Hematopoietic multipotent progenitor cell (in vitro differentiated cells): ENCODE measurements at places on chromosomes 5 and 9. TPM values are rescaled to one million over a fixed set of nuclear protein-coding genes. Genes with fewer than 3 reads are reported as not detected.

GRCh38 chr5:334903-335739 is 13.6 kb downstream of the AHRR start:
- no peak for DNase-seq

DNA sequence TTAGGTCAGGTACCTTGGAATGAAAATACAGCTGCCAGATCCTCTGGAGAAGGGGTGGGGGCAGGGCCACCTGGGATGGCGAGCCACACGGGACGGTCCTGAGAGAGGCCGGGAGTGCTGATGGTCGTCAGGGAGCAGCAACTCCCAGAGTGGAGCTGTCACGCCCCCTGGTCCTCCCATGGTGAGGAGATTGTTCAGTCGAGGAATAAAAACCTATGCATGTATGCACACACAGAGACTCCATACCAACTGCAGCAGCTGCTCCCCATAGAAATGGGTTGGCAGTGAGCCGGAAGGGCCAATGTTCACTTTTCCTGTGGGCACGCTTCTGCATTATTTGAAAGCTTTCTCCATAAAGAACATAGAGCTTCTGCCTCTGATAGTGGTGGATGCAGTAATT is 45.2 kb upstream of the SEMA4D start:
- DNase-seq: no peak

DNA sequence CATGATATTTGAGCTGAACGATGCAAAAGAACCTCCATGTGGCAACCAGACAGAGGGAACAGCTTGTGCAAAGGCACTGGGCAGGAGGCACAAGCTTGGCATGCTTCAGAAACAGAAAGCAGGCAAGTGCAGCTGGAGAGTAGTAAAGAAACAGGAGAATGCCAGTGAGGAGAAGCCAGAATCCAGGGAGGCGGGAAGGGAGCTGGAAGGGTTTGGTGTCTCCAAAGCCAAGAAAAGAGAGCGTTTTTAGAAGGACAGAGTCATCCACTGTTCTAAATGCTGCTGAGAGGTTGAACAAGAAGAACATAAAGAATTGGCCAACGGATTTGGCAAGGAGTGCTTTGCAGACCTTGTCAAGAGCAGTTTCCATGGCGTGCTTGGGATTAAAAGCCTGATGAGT is 124.7 kb downstream of the TLE1 start:
- DNase-seq: no peak

Gene IFNA21
- total RNA-seq: not detected

Gene NXNL2
- total RNA-seq: 0.54 TPM

DNA sequence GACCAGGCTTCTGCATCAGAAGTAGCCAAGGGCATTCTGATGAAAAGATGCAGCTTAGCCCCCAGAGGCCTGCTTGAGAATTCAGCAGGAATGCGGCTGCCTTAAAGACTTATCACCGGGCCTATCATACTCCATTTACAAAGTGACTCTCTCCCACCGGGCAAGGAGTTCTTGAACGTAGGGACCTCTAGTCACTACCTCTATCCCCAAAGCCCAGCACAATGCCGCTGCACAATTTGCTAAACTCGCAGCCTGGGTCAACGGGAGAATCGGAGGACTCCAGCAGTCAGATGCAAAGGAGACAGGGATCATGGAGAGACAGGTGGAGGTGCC is 661 bp downstream of the PDCL start:
- no peak for DNase-seq

- DNase-seq: no peak
These were observed 221.1 kb downstream of the FANCC start for GRCh38 chr9:95096381-95096780.

DNA sequence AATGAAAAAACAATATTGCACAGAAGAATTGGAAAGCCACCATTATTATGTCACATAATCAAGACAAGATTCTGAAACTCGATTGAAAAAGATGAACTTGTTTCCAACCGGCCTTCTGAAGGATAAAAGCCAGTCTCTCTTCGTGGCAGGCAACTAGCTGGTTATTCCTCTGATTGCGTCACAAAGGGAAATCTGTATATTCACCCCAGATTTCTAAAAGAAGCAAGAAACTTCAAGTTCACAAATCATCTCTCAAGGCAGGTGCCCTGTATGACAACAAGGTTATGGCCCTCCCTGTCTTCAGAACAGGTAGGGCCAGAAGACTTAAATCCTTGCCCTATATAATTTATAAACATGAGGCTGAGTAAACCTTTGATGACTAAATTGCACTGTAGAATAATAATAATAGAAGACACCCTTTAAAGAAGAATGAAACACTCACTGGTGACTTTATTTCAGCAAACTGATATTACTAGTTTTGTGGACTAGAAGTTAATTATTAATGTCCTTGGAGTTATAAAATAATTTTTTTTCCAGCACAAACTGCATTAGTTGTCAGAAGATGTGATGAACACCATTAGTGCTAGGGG is 2.9 kb upstream of the KLF4 start:
- no peak for DNase-seq

DNA sequence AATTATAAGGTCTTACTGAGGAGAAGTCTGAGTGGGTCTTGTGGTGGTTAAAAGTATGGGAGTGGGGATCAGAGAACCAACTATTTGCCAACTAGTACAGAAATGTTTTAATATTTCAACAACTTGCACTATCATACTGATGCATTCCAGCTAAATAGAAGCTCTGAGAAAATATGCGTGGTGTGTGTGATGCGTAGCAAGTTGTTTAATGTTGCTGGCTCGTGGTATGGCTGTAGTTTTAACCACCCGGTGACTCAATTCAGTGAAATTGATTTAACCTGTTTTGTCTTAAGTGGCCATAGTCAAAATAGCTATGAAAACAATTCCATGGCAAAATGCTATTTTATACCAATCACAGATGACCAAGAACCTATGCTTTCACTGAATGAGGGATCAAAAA is 176.5 kb upstream of the SLC24A2 start:
- no peak for DNase-seq

Gene PRSS3
- 0.27 TPM for total RNA-seq

- no peak for DNase-seq
These were observed 4.5 kb downstream of the FBXW5 start for GRCh38 chr9:136939996-136940525.

Gene ENTPD2
- not detected for total RNA-seq

DNA sequence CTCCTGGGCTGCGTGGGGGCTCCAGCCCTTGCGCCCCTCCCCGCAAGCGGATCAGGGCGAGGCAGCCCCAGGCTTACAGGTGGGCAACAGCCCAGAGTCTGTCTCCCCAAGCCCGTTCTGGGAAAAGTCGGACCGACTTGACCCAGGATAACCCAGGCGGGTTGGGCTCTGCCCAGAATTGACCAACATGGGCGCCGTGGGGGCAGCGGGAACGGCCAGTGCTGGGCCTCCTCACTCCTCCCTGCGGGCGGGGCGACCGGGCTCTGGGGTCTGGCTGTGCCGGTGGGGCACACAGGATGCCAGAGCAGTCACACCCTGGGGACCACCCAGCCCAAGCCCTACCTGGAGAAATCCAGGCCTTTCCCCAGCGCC is 15.3 kb upstream of the SYNPO start:
- no peak for DNase-seq

Gene TTC23L
- under 0.01 TPM for total RNA-seq

Gene FIBCD1
- total RNA-seq: not detected

- peak; percentile 63 for DNase-seq
These were observed 12.6 kb upstream of the UGT3A2 start for GRCh38 chr5:36079200-36079781.

Gene IRX1
- total RNA-seq: 0.81 TPM

GRCh38 chr9:116653348-116654058 is 33.6 kb upstream of the TRIM32 start:
- DNase-seq: no peak

GRCh38 chr5:79499640-79500273 is 14.2 kb downstream of the HOMER1 start:
- no peak for DNase-seq

DNA sequence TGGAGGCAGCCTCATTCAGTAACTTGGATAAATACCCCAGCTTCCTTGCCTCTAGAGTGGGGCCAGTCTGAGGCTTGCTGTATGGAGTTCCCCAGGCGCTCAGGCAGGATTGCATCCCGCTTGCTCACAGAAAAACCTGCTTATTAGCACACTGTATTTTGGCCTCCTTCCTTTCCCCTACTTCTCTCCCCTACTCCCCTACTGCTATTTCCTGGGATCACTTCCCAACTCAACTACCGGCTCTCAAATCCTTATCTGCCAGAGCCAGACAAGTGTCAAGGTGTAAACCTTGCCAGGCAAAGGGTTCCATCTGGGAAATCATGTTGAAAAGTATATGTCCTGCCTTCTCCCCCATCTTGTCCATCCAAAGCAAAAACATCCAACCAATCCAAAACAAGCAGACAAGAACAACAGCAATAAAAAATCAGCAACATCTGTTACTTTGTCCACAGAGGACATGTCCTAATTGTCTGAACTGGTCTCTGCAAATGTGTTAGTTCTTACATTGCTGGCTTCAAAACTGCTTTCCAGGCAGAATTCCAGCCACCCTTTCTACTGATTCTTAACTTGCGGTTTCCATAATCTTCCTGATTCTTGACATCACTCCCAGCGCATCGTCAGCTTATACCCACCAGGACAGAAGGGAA is 164.1 kb upstream of the SEMA6A start:
- DNase-seq: no peak

Gene ABO
- total RNA-seq: 26.7 TPM

DNA sequence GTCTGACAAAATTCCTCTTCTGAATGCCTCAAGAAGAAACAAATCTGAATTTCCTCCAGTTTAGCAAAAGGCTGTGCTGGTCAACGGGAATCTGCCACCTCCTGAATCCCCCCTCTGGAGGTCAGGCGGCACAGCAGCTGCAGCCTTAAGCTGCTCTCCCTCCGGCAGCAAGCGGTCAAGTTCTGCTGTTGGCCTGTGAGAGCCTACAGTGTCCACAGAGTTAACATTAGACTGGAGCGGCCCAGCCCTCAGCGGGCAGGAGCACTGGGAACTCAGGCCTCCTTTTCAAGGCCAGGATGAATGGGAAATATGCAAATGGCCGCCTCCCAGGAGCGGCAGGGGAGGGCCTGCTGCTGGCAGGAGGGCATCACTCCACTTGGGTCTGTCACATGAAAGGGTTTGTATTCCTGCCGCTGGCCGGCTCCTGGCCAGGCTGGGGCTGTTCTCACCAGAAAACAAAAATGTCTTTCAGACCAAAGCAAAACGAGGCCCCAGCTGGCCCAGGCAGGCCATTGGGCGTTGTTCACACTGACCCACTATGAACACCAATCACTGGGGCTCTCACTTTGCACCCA is 8.2 kb downstream of the ACSL6 start:
- DNase-seq: no peak

DNA sequence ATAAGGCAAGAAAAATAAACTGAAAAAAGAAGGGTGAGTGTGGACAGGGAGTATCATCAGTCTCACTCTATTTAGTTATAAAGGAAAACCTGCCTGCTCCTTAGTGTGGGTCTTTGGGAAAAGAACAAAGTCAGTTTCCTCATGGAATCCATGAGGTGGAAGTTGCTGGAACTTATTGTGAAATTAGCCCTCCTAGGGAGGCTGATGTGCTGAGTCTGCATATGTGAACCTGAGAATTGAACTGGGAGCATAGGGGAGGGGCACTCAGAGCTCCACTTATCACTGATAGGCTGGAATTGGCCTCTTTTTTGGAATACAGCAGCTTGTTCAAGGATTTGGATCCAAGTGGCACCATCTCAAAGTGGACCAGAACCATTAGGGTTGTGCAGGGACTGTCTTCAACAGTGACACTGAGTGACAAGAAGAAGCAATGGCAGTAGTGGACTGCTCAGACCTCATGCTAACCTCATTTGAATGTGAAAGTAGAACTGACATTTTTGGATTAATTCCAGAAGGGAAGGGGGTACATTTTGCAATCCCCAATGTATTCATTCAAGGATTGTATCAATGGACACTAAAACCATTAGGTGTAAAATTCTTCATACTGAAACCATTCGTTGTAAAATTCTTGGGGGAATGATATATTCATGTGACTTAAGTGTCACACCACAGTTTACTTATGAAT is 103.6 kb upstream of the KLF9 start:
- DNase-seq: no peak

GRCh38 chr5:89471115-89471514 is 588.1 kb upstream of the MEF2C start:
- DNase-seq: no peak

DNA sequence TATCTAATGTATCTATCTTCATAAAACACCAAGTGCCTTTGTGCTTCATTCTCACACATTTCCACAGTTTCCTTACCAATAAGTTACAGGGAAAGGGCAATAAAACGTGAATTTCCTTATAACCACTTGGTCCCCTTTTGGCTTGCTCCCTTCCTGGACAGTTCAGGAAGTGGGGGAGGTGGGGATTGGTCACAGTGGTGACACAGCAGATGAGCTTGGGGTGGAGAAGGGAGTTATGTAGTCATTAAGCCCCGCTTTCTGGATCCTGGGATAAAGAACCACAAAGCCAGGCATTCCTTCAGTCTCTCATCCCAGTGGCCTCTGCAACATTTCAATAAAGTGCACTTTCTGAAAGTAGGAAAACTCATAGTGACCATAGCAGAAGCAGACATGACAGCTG is 47.1 kb upstream of the FYB1 start:
- DNase-seq: no peak

GRCh38 chr5:136120529-136120928 is 12.1 kb upstream of the SMAD5 start:
- DNase-seq: no peak

Gene ZCCHC9
- 7.5 TPM for total RNA-seq

DNA sequence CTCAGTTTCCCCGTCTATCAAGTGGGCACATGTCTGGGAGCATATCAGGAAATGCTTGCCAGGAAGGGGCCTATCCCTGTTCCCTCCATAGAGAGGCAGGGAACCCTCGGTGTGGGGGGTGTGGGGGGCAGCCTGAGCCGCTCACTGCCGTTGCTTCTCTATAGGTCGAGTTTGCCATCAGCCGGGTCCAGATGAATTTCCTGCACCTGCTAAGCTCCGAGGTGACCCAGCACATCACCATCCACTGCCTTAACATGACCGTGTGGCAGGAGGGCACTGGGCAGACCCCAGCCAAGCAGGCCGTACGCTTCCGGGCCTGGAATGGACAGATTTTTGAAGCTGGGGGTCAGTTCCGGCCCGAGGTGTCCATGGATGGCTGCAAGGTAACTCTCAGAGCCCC is 13.8 kb upstream of the ORM1 start:
- DNase-seq: no peak

- DNase-seq: no peak
These were observed 705 bp downstream of the SEPTIN8 start for GRCh38 chr5:132776131-132776937.

GRCh38 chr9:522658-523057 is 308.0 kb downstream of the DOCK8 start:
- no peak for DNase-seq

DNA sequence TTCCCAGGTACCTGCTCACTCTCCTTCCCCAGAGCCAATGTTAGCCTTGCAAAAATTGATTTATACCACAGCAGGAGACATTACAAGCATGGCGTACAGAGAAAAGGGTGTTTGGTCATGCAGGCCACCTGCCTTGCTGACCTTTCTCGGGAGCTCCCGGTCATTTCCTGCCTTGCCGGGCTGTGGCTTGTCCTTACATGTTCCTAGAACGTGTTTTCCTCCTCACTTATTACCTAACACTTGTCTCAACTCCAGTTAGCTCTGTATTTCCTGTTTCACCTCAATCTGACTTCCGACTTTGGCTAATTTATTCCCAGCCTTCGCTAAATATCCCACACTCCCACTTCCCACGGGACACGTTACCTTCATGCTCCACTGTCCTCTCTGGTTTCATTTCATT is 282.5 kb downstream of the ICE1 start:
- no peak for DNase-seq

- no peak for DNase-seq
These were observed 596.1 kb downstream of the ELAVL2 start for GRCh38 chr9:23229890-23230317.

- DNase-seq: no peak
These were observed 129.6 kb downstream of the SEC61B start for GRCh38 chr9:99351647-99352046.
